ENCODE measurements at places on chromosomes 6 and 20.

DNA sequence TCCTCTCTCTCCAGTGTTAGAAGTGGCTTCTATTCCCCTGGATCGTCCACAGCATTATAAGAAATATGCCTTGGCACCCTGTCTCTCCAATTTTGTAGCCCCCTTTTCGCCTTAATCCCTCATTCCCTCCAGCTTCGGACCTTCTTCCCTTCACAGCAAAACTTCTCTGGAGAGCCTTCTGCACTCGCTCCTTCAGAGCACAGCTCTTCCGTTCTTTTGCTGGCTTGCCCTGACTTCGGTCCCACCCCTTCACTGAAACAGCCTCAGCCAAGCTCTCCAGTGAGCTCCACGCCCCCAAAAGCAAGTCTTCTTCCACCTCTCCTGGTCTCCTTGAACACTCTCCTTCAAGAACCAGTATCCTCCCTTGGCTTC lies 134.7 kb upstream of the RNF24 start:
- no peak for DNase-seq

DNA sequence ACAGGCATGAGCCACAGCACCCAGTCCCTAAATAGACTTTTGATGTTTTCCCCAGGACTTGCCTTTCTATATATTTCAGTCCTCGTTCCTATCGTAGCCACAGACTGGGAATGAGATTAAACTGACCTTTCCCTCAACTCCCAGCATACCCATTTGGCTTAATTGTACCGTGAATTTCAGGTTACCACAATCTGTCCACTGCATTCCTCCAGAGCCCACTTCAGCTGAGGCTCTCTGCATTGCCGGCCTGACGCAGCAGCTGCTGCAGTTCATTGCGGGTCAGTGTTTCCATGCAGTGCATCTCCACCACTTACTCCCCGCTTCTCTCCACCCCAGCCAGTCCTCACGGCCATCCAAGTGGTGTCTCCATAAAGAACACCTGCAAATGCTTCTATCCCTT lies 103.1 kb upstream of the RIN2 start:
- DNase-seq: no peak

- peak; percentile 53 for DNase-seq
Observed at GRCh38 chr20:3071610-3072529, at the start of gene OXT. TSS of gene OXT (plus strand) at chr20:3071620. CDS start at chr20:3071656, 36 bp downstream.

DNA sequence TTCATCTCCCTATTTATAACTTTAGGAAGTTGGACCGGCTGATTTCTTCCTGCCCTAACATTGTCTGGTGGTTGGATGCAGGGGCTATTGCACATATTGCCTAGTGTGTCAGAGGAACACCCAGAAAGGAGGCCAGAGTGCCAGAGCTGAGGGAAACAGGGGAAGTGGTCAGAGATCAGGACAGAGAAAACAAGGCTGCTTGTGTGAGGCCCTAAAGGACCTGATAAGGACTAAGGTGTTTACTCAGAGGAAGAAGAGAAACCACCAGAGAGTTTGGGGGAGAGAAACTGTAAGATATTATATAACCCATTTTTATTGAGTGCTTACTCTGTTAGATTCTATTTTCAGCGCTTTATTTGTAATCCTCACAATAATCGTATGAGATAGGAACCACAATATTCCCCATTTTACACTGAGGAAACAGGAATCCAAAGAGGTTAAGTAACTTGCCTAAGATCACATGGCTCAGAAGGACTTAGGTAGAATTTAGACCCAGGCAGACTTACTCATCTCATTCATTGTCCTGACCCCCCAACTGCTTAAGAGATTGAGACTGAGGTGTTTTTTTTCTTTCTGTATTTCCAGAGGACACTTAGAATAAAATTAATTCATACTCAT lies 54.0 kb upstream of the REV3L start:
- peak; percentile 11 for DNase-seq

DNA sequence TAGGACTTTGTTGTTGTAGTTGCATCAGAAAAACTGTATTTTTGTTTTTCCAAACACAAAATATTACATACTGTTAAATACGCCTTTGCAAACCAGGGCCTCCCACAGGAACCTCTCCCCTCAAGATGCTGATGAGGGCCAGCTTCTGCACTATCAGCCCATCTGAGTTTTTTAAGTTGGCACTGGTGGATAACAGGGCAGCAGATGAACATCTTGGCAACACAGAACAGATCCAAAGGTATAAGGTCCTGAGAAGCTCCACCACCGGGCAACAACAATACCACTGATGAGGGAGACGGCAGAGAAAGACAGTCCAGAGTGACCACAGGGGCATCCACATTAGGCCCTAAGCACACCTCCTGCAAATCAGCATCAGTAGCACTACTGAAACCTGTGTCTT lies 177.7 kb downstream of the DLL1 start:
- DNase-seq: no peak

DNA sequence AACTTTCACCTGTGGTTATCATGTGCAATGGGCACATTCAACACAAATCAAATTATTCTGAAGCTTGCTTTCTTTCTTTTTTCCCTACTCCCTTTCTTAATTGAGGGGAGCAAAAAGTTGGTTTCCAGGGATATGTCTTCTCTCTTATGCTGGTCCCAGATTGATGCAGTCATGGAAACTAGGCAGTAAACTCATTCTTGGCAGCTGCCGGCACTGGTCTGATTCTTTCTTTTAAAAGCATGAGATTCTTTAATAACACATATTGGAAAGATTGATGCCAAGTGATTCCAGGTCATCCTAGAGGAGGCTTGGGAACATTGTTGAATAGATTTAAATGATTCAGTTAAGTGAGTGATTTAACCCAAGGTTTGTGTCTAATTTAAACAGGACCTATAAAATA lies 29.0 kb downstream of the PTPRA start:
- DNase-seq: no peak

- DNase-seq: peak; percentile 76
Observed at GRCh38 chr6:152897807-152898399, 84.9 kb downstream of the FBXO5 start.

DNA sequence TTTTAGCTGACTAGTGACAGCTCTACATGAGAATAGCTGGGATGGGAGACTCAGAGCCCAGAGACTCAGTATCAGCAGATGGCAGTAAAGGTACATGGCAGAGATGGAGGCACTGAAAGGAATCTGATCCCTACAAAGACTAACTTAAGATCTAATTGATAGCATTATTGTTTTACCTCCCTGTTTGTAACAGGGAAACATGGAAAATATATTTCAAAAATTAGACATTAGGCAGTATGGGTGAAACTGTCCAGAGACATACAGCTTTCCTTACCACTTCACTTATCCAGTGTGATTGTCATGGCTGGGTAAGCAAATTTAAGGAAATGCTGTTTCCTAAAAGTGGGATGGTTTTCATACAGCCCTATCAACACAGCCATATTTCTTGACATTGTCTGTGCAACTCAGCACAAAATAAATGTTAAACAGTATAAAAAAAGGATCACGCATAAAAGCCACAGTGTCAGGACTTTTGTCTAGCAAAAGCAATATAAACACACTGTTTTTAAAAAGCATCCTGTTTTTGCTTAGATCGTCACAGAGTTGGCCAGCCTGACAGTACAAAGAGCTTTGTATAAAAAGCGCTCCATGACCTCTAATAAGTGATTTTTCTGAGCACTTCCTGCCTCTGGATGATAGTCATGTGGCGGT lies 376.9 kb downstream of the PHF3 start:
- peak; percentile 71 for DNase-seq

GRCh38 chr6:61682562-61682961 lies 603.5 kb downstream of the KHDRBS2 start:
- no peak for DNase-seq

GRCh38 chr6:129360682-129360955 lies 349.4 kb downstream of the ARHGAP18 start:
- no peak for DNase-seq

DNA sequence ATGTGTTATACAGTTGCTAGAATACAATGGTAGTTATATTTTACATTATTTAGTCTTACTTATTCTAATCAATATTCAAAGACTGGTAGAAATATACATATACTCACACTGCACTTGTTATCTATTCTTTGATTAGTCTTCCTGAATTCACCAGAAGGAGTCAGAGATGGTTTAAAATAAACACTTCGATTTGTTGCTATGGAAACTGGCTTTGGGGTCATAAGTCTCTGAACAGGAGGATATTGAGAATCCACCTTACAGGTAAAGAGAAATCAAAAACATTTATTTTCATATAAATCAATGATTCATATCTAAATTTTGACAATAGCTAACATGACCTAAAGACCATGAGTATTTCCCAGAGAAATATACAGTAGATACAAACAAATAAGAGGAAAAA lies 41.6 kb downstream of the NUP153 start:
- peak; percentile 15 for DNase-seq

- DNase-seq: peak; percentile 29
Observed at GRCh38 chr6:42783876-42784642, 2.2 kb downstream of the BICRAL start.

DNA sequence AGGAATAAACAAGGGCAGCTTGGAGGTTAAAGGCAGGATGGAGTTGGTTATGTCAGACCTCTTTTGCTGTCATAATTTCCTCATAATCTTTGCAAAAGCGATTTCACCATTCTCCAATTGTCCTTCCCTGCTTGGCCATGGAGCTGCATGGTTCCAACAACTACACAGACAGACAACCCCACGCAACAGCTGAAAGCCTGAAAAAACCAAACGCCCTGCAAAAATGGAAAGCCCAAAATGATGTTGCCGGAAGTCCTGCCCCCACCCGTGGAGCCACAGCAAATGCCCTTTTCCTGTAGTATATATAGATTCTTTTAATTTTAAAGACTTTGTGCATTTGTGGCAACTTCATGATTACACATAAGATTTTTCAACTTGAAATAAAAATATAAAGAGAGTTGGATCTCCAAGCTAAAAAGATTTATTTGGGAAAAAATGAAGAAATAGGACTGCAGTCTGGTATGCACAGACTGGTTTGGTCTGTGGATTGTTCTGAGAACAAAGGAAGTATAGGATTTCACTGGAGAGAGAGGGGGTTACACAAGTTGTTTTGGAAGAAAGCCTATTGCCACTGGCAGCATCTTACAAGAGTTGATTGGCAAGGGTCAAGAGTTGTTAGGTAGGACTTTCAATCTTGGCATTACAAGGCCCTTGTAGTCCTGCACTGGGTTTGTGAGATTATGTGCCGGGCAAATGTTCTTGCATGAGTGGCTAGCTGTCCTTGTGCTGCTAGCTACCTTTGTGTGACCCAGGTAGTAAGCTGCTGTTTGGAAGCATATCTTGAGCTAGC lies 190.0 kb downstream of the C6orf118 start:
- no peak for DNase-seq

- no peak for DNase-seq
Observed at GRCh38 chr6:161318456-161318855, 44.6 kb upstream of the AGPAT4 start.

DNA sequence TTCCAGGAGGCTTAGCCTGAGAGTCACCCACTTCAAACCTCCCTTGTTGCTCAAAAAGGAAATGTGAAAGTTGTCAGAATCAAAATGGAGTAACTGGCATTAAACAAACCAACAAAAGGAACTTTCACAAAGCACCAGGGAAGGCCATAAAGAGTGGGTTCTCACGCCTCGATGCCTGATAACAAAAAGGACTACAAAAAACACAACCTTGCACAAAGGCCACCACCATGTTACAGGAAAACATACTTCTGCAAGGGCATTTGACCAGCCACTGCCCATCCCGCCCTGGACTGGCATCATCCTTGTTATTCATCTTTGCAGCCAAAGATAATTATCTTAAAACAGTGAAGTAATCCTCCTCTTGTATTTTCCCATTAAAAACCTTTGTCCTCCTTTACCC lies 34.8 kb downstream of the RNASET2 start:
- DNase-seq: no peak

GRCh38 chr6:166472636-166473035 lies 89.9 kb upstream of the MPC1 start:
- DNase-seq: no peak

DNA sequence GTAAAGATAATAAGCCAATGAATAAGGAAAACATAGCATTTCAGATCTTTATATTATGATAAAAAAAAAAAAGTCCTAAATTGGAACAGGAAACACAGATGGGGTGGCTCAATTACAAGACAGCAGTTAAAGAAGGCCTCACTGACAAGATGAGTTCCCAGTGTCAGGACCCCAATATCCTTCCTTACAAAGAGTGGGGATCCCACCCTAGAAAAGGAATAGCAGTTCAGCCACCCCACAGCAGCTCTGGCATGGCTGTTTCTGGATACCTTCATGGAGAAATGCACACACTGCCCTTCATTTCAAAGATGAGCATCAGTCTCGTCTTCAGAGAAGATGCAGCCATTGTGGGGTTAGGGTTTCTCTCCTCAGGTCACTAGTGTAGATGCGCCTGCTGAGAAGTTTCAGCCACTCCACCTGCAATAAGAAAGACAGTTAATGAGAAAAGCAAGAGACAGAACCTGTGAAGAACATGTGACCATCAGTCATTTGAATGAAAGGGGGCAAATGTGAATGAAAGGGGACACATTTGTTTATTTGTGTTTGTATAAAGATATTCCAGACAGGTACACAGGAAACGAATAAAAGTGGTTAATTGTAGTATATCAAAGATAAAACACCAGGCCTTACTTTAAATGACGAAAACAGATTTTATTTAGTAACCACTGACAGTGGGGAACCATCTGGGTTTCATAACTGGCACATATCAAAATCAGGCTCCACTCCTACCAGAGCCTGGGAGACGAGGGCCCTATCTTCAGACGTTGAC lies 121.3 kb upstream of the PRSS16 start:
- DNase-seq: no peak

DNA sequence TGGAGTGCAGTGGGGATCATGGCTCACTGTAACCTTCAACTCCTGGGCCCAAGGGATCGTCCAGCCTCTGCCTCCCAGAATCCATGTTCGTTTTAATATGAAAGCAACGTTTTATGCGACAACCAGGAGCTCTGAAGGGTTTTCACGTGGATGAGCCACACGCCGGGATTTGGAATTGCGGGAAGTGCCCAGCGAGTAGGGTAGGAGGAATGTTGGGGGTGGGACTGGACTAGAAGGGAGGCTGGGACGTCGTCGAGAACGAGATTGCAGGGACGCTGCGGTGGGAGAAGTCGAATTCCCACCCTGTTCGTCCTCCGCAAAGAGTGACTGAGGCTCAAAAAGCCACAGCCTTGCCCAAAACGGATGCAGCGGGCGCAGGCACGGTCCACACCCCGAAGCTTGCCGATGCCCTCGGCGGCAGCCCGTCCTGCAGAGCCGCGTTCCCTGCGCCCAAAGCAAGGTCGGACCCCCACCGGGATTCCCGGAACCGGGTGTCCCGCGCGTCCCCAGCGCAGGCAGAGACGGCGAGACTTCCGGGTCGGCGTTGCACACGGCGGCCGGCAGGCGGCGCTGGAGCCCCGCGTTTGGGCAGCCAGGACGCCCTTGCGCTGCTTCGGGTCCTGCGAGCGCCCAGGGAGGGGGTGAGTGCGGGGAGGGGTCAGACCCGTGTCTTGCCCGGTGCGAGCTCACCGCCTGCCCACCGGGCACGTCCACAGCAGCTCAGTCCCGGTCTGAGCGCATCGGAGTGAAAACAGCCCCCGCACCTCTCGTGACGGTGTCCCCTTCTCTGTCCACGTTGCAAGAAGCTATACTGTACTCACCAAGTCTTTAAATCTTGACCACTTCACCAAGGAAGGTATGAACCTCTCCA lies 87.8 kb downstream of the DHX35 start:
- DNase-seq: peak; percentile 80

GRCh38 chr6:166852451-166852975 lies 103.8 kb downstream of the RNASET2 start:
- no peak for DNase-seq

GRCh38 chr6:84625506-84625905 lies 138.9 kb downstream of the TBX18 start:
- no peak for DNase-seq

All from NCI-H82 (cell line).